ENCODE measurements at places on chromosomes 3 and 15.
A peak's percentile ranks its signal among the peaks of the same experiment; 100 is the strongest.

DNA sequence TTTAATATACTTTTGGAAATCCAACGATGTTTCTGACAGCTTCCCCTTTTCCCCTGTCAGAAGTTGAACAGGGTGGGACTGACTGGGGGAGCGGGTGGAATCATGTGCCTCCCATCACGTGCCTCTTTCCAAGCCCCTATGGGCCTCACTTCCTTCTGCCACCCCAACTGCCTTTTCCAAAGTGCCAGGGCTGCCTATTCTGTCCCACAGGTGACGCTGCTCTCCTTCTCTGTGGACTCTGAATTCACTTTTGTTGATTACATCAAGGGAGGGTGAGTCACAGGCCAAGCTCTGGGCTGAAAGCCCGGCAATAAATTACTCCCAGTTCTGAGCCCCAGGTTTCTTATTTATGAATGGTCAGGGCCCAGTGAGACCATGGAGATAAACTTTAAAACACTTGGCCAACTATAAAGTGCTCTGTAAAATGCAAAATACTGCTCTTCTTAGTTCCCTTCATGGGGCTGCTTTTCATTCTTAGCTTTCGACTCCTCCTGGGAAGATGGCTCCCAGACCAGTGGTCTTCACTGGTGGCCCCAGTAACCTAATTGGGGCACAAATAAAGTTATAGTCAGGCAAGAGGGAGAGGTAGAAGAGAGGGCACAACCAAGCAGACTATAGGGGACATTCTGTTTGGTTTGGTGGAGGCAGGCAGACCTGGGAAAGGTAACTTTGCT is 12.3 kb downstream of the CPNE9 start:
- DNase-seq = peak; percentile 92

DNA sequence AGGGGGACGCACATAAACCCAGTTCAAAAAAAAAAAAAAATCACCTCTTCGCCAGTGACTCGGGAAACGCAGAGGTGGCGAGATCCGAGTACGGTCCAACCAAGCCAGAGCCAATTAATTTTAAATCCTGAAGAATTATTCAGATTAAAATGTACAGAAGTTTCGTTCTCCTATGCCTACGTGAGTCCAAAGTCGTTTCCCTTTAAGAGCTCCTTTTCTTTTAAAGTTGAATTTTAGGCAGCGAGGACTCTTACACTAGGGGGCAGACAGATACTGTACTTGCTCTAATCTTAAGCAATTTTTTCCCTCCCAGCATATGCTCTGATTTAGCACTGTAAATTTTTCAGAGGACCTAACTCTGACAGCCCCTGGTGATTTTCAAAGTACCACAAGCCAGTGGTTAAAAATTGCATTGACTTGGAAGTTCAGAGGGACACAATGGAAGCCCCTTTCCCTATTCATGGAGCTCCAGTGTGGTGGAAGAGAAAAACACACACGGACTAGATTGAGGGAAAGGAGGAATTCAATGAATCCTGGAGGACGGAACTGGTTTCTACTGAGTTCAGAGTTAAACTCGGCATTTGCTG is 3.3 kb upstream of the NR2F2 start:
- DNase-seq = peak; percentile 89

GRCh38 chr15:35850284-35850683 is 304.3 kb upstream of the DPH6 start:
- DNase-seq = no peak

GRCh38 chr3:44511238-44511566 is 33.7 kb upstream of the ZNF445 start:
- DNase-seq = no peak

- no peak for DNase-seq
These were observed at the start of gene LTK for GRCh38 chr15:41513506-41514227. Gene LTK (minus strand): TSS chr15:41513827. CDS start chr15:41513709, 118 bp downstream.

DNA sequence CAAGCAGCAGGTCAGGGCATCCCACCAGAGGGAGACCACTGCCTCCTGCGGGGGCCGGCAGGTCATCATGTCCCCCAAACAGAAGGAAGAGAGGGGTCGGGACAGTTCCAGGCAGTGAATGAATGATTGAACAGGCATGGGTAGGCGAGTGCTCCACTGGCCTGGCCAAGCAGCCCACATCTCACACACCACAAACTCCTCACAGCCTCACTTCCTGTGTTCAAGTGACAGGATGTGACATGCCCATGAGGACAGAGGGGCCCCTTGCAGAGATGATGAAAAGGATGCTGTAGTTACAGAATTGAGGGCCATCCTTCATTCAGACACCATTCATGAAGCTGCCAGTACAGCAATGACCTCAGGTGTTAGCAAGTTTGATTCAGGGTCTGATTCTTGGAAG is 3.7 kb downstream of the IQSEC1 start:
- no peak for DNase-seq

- no peak for DNase-seq
These were observed 10.5 kb downstream of the LOXL1 start for GRCh38 chr15:73936588-73937290.

GRCh38 chr15:75059607-75060006 is 36.2 kb downstream of the PPCDC start:
- DNase-seq = no peak

- no peak for DNase-seq
These were observed 81.9 kb downstream of the LRRK1 start for GRCh38 chr15:101001056-101001455.

DNA sequence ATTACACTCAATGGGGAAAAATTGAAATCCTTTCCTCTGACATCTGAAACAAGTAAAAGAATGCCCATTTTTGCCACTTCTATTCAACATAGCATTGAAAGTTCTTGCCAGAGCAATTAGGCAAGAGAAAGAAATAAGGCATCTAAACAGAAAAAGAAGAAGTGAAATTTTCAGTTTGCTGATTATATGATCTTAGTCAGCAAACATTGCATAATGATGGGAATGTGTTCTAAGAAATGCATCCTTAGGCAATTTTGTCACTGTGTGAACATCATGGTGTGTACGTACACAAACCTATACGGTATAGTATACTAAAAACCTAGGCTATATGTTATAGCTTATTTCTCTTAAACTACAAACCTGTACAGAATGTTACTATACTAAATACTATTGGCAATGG is 278.0 kb downstream of the CGGBP1 start:
- no peak for DNase-seq

GRCh38 chr3:195760345-195761122 is 39.8 kb downstream of the MUC20 start:
- DNase-seq = no peak

GRCh38 chr3:171404376-171404967 is 55.7 kb downstream of the TNIK start:
- DNase-seq = no peak

GRCh38 chr3:179560791-179561190 is 1.9 kb upstream of the ACTL6A start:
- no peak for DNase-seq

GRCh38 chr3:38549486-38549885 is 53.3 kb downstream of the EXOG start:
- DNase-seq = no peak

GRCh38 chr3:138842483-138843188 is 7.9 kb upstream of the PIK3CB start:
- DNase-seq = no peak

DNA sequence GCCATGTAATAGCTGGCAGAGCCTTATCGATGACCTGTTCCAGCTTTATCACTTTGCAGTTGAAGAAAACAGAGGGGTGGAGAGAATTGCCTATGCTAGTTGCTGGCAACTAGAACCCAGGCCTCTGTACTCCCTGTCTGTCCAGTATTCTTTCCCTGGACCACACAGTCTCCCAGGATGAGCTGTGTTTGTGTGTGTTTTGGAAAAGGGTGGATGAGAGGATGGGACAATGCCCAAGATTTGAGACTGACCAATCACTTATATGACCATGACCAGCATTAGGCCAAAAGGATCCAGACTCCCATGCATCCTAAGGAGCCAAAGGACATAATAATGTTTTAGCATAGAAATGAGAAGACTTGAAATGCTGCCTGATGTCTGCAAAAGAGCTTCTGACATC is 102.6 kb downstream of the CD200R1L start:
- DNase-seq = no peak

DNA sequence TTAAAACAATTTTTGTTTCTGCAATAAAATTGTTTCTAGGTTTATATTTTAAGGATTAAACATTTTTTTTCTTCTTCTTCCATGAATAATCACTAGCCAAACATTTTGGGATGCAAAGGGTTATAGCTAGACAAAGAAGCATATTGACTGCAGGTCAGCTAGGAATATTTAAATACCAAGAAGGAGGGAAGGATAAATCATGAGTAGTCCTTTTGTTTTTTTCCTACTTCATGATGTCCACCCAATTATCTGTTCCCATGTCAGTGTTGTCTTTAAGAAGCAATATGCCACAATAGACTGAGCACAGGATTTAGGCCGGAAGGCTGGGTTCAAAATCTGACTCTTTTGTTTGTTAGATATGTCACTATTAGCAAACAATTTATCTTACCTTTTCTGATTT is 82.1 kb downstream of the VPS8 start:
- no peak for DNase-seq

- no peak for DNase-seq
These were observed 4.6 kb downstream of the CAPN3 start for GRCh38 chr15:42363942-42364341.

DNA sequence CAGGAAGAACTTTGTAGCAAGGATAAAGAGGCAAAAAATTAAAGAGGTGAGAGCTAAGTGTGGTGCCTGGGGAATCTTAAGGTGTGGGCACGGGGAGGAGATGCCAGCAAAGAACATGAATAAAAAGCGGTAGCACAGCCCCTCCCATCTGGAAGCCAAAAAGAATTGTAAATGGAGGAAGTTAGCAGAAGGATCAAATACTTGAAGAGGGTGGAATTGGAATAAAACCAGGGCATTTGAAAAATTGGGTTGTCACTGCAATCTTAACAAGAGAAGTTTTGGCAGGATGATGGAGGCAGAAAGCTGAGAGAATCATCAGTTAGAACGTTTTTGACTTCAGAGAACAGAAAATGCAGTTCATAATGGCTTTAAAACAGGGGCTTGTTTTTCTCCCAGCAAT is 2.4 kb downstream of the CCR2 start:
- DNase-seq = no peak

DNA sequence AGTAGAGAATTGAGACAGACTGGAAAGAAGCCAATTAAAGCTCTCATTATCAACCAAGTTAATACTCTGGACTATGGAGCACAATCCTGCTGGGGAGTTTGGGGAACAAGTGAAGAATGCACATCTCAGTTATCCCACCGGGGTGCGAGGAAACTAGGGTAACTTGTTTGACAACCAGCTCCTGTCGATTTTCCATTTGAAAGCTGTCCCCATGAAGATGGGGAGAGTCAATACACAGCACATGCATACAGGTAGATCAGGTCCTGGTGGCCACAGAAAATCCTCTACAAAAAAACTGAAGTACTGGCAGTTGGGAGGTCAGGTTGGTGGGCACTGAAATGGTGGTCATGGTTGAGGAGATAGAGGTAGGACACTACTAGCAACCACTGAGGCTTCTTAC is 25.7 kb upstream of the GRAMD1C start:
- no peak for DNase-seq
